Activated T-helper 2 cell treated with anti-CD3 and anti-CD28 coated beads, Interferon-gamma antibody, Interleukin-2, Interleukin-4, amounts not matched to agents 10 μg/mL and 5 μg/mL and 100 μg/mL, durations not matched to agents 14 hours and 24 hours and 36 hours (primary cell): ENCODE measurements at places on chromosomes 3 and 15. TPM values are rescaled to one million over a fixed set of nuclear protein-coding genes. Genes with fewer than 3 reads are reported as not detected.
A peak's percentile ranks its signal among the peaks of the same experiment; 100 is the strongest.

GPR62 gene
- not detected in 2 replicates for total RNA-seq

DNA sequence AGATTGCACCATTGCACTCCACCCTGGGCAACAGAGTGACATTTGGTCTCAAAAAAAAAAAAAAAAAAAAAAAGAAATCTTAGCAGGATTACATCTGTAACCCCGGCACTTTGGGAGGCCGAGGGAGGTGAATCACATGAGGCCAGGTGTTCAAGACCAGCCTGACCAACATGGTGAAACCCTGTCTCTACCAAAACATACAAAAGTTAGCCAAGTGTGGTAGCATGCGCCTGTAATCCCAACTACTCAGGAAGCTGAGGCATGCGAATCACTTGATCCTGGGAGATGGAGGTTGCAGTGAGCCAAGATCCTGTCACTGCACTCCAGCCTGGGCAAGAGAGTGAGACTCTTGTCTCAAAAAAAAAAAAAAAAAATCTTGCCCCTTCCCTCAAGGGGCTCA, 40.4 kb downstream of the LIPC start:
- no peak for DNase-seq

GRCh38 chr15:73872346-73872745, 1.0 kb upstream of the TBC1D21 start:
- no peak for DNase-seq

FBXO22 gene
- 47.0 and 48.0 TPM in 2 replicates for total RNA-seq

FAM81A gene
- 0.69 and 1.1 TPM in 2 replicates for total RNA-seq

DNA sequence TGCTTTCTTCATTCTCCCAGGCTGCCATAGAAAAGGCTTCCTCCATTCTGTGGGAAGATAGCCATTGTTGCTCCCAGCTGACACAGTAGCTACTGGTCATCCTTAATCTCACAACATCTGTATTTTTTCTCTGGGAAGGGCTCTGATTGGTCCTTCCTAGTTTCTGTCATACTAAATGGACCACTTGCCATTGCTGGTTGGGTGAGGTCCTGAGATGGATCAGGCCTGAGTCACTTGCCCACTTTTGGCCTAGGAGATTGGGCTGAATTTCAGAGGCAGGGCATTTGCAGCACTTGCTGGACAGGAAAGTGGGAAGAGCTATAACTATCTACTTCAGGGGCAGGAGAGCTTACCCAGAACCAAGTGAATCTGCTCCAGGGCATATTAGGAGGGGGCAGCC, 106.5 kb upstream of the PROK2 start:
- DNase-seq: no peak

- no peak for DNase-seq
Measured at GRCh38 chr15:27535445-27536129, 563.5 kb downstream of the OCA2 start.

USP4 gene
- total RNA-seq: 78.6 and 82.7 TPM in 2 replicates

DNA sequence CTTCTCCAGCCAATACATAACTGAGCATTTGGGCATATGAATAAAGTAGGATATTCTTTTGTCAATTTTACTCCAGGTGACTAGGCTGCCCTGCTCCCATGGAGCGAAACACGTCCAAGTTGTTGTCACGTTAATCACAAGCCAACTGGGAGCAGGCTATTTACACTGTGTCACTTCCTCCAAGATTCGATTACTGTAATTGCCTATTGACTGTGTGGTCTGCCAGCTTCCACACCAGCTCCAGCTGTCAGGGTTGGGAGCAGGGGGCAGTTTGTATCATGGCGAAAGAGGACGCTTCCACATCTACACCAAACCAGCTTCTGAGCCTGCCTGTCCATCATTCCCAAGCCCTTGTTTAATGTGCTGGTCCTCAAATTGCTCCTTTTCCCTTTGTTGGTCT, 89.2 kb upstream of the RORA start:
- no peak for DNase-seq

MAP1A gene
- 1.9 TPM in 2 replicates for total RNA-seq

- no peak for DNase-seq
Measured at GRCh38 chr15:45276831-45277230, 24.8 kb downstream of the SLC28A2 start.

DNA sequence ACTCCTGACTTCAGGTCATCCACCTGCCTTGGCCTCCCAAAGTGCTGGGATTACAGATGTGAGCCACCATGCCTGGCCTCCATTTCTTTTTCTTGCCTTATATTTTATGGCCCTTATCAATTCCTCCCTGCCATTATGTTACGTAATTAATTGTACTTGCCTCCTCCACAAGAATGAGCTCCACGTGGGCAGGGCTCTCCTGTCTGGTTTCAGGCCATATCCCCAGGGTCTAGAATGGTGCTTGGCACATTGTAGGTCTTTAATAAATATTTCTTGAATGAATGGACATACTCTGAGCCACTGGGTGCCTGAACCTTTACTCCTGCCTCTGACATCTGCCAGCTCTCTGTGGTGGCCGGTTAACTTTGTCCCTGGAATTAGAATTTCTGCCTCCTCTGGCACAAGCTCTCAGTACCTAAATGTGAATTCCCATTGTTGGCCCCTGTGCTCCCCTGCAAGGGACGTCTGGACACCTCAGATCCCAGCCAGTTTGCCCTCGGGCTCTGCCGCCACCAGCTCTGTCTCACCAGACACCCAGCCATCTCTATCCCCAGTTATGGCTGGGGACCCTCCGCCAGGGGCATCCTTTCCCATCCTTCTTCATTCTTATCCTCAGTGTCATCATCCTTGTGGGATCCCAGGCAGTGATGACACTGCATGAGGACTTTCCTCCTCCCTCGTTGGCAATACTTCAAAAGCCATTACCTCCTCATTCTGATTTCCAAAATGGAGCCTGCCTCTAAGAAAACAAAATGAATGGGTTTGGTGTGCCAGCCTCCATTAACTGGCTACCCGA, 165.6 kb upstream of the SMAD3 start:
- DNase-seq: no peak

- DNase-seq: no peak
Measured at GRCh38 chr15:67174864-67175573, 79.4 kb downstream of the AAGAB start.

KBTBD12 gene
- 0.05 TPM in 1 of 2 replicates, not detected in the other for total RNA-seq

GRCh38 chr15:94230883-94231722, at the start of gene MCTP2:
Gene MCTP2 (plus strand): TSS chr15:94231561. CDS start chr15:94298266, 66,705 bp downstream.
- peak; percentile 86 for DNase-seq

DNAH1 gene
- total RNA-seq: 9.8 and 11.1 TPM in 2 replicates

ISLR gene
- total RNA-seq: not detected in 2 replicates

QARS1 gene
- total RNA-seq: 209 and 226 TPM in 2 replicates

GRCh38 chr3:151171145-151171757, 31.8 kb downstream of the GPR171 start:
- DNase-seq: peak; percentile 41

- DNase-seq: no peak
Measured at GRCh38 chr15:35755237-35755802, 209.4 kb upstream of the DPH6 start.
